NB4 (cell line): ENCODE measurements at places on chromosomes 2 and 18.

DNA sequence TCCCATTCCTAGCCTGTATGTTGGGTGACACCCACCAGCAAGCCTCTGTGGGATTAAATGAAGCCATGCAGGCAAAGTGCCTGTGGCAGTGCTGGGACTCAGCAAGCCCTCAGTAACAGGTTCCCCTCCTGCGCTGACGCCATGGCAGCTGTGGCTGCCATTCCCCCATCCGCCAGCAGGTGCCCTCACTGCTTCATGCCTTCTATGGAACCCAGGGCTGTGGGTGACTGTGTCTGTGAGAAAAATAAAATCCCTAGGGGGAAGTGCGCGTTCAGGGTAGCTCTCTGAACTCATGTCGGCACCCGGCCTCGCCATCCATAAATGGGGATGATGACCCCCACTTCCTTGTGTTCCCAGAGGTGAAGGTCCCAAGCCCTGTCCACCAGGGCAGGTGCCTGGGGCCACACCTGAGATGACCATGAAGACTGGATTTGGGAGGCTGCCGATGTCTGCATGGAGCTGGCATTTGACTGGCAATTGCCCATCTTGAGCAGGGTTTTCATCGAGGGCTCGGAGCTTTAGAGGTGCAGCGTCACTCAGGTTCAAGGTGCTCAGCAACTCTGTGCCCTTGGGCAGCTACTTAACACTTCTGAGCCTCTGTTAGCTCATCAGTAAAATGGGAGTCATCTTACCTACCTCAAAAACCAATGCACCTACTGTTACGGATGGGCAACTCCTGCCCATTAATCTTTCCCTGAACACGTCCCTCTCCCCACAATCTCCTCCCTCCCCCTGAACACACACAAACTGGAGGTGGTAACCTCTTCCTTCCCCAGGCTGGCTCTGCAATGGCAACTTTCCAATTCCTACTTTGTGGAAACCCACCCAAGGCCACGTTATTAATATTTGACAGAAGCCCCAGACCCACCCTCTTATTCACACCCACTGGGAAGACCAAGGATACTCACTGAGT, 2.9 kb upstream of the MAL start:
- DNase-seq: peak; percentile 79

DNA sequence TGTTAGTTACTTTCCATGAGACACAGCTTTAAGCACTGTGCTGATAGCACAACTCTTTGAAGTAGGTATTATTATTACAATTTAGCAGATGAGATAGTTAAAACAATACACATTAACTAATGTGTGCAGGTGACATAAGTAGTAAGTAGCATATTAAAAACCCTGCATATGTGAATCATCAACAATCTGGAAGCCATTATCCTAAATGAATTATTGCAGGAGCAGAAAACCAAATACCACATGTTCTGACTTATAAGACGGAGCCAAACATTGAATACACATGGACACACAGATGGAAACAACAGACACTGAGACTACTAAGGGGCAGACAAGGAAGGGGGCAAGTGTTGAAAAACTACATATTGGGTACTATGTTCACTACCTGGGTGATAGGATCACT, 300.3 kb upstream of the GULP1 start:
- no peak for DNase-seq

DNA sequence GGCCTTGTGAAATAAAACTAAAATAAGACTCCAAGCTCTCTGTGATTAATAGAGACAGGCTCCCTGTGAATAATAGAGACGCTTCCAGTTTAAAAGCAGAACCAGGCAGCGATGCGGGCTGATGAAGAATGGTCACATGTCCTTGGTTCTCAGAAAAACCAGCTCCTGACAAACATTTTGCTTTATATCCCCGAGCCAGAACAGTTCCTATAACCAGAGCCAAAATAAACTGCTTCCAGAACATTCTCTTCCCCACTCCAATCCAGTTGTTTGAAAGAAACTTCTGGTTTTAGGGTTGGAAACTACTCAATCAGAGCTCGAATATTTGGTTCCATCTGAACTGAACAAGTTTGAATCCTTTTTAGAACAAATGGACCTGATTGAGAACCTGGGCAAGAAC, 213.7 kb downstream of the TSN start:
- DNase-seq: no peak

DNA sequence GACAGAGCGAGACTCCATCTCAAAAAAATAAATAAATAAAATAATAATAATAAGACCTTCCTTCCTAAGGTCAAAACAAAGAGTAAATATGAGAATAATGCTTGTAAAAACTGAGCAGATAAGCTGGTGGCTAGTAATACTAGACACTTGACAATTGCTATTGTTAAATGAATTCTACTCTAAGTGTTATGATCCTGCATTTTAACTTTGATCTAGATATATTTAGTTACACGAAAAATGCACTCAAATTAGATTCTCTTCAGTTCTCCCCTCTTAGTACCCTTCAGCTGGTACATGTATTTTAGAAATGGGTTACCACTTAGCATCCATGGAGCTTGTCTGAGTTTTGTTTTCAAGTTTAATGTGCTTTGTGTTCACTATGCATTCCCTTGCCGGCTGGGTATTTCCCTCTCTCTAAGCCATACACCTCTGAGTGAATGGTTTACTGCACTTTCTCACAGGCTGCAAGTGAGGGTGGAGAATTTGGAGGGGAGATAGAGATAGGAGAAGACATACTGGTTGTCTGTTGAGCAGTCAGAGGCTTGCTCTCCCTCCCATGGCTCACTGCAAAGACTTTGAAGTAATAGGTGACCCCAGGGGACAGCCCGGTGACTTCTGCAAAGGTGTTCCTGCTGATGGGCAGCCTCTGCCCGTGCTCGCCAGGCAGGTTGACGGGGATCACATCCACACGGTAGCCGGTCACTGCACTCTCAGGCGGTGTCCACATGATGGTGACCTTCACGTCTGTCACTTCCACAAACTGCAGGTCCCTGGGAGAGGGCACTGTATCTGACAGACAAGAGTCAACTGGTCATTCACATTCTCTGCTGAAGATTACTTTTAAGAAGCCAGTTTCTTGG, 29.9 kb downstream of the FN1 start:
- no peak for DNase-seq

GRCh38 chr2:16707014-16707623, 41.5 kb upstream of the CYRIA start:
- DNase-seq: peak; percentile 25

DNA sequence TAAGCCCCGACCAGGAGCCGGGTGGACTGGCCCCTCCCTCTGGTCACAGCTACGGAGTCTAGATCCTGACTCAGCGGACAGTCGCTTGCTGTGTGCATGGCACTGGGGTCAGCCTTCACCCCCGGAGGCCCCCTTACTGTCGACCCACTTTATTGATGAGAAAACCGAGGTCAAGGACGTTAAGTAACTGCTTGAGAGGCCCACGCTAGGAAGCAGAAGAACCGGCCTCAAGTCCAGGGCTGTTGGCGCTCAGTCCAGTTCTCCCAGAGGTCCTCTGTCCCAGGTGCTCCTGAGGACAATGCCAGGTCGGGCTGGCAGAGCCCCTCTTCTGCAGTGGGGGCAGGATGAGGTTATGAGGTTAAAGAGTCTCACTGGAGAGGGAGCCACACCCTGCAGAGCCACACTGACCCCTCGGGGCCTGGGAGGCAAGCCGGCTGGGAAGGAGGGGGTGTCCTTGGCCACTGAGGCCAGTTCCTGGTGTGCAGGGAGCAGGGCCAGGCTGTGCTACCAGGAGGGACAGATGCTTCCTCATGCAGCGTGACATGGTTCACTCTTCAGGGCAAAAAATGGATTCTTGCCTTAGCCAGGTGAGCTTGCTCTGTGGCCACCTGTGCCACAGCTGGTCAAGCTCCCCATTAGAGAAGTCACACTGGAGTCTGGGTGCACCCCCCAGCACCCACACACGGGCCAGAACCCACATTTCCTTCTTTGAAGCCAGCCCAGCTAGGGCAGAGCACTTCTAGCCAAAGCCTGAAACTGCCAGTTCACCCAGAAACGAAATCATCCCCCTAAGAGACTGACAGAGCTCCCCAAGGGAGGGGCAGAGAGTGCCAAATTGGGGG, 47.3 kb upstream of the HPCAL1 start:
- DNase-seq: no peak

DNA sequence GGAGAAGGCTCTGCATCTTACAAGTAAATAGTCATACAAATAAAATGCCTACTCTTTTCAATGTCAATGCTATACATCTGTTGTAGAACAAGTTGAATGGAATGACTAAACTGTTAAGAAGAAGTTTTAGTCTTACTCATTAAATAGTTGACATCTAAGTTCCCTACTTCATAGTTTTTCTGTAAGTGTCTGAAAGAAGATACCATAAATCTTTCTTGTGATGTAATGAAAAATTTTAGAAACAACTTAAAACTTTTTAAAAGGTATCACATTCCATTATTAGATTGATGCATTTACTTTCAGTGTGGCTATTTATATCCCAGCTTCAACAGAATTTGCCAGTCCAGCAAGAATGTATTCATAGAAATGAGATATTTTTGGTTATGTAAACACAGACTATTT, 185.2 kb upstream of the EPC2 start:
- no peak for DNase-seq

DNA sequence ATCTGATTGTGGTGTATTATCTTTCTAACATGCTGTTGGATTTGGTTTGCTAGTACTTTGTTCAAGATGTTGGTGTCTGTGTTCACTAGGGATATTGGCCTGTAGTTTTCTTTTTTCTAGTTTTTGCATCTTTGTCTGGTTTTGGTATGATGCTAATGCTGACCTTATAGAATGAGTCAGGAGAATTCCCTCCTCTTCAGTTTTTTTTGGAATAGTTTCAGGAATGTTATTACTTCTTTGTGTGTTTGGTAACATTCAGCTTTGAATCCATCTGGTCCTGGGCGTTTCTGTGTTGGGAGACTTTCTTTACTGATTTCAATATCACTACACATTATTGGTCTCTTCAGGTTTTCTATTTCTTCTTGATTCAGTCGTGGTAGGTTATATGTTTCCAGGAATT, 124.2 kb upstream of the EPB41L5 start:
- DNase-seq: no peak

- DNase-seq: no peak
Measured at GRCh38 chr2:150531591-150531990, 44.1 kb upstream of the RND3 start.

- peak; percentile 67 for DNase-seq
Measured at GRCh38 chr2:230472621-230473018, 56.6 kb downstream of the SP100 start.

GRCh38 chr2:15042801-15043217, 410.3 kb downstream of the LRATD1 start:
- peak; percentile 38 for DNase-seq

DNA sequence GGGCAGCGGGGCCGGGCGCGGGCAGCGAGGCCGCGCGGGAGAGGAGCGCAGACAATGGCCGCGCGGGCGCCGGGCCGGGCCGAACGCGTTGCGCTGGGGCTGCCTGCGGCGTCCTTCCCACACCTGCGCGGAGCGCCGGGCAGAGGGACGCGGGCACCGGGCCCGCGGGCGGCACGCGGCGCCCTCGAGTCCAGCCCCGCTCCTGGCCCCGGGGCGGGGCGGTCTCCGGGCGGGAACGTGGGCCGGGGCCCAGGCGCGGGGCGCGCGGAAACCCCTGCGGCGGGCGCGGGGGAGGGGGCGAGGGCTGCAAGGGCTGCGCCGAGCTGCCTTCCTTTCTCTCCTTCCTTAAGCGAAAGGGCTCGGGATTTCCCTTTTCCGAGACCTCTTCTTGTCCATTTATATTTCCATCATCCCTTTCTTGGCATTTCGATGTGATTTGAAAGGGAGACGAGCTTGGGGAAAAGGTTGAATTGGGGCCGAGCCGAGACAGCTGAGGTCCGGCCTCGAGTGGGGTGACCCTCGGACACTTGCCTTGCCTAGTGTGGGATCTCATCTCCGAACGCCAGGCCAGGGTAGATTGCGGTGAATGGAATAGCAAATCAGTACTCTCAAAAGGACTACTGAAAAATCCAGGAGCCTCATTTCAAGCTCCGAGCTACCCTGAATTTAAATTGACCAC, 676 bp downstream of the KLHL23 start:
- peak; percentile 74 for DNase-seq

GRCh38 chr2:202278036-202278760, 12.6 kb downstream of the NOP58 start:
- DNase-seq: peak; percentile 37

GRCh38 chr2:207416900-207417299, 112.9 kb upstream of the CREB1 start:
- no peak for DNase-seq

- peak; percentile 92 for DNase-seq
Measured at GRCh38 chr2:237700512-237701032, 73.2 kb downstream of the LRRFIP1 start.

- no peak for DNase-seq
Measured at GRCh38 chr18:42675810-42676209, 439.7 kb downstream of the RIT2 start.

DNA sequence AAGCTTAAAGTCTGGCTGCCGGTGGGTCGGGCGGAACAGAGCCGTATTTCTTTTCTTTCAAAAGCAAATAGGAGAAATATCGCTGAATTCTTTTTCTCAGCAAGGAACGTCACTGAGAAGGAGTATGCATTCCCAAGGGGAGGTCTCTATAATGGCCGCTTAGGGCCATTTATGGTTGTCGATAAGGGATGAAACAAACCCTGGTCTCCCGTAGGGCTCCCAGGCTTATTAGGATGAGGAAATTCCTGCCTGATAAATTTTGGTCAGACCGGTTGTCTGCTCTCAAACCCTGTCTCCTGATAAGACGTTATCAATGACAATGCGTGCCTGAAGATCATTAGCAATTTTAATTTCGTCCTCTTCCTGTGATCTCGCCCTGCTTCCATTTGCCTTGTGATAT, 227.7 kb upstream of the ZEB2 start:
- peak; percentile 16 for DNase-seq

DNA sequence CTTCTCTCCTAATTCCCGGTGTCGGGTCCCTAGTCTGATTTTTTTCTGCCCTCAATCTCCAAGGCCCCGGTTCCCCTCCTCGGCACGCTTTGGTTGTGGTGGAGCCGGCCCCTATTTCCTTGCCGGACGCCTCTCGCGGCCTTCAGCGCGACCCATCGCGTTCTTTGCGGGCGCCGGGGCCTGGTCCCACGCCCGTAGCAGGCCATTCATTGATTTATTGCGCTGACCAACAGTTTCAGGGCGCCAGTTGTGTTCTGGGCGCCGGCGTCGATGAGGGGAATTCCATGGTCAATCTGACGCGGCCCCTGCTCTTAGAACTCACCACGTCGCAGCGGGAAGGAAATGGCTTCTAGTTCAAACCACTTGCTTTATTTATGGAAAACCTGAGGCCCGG, 396 bp downstream of the CNOT9 start:
- peak; percentile 76 for DNase-seq

- peak; percentile 23 for DNase-seq
Measured at GRCh38 chr2:91442246-91442905, 2750.9 kb downstream of the RPIA start.

- no peak for DNase-seq
Measured at GRCh38 chr2:46684661-46685060, 205.3 kb downstream of the TMEM247 start.
